NCI-H1105 (cell line): ENCODE measurements at places on chromosomes 6 and 20.

DNA sequence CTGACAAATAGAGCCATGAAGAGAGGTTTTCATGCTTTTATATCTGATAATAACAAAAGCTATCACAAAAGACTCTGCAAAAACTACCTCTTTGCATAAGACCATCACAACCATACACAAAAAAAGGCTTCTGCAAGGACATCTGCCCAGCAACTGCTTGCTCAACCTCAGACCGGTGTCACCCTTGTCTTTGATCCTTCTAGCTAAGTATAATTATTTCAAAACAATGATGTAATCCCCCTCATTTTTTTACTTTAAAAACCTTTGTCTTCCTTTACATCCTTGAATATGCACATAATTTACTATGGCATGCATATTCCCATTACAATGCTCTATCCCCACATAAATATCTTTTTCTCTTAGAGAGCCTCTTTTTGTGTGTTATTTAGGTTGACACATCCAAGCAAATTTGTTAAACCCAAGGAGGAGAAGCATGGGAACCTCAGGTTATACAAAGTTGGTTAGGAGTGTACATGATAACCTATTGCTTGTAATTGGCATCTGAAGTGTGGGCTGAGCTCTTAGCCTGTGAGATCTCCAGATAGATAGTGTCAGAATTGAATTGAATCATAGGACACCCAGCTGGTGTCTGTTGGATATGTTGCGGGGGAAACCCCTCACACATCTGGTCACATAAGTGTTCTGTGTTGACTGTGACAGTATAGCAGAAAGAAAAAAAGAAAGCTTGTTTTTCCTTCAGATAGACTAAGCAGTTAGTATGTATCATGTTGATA is 20.7 kb upstream of the CGA start:
- no peak for DNase-seq

DNA sequence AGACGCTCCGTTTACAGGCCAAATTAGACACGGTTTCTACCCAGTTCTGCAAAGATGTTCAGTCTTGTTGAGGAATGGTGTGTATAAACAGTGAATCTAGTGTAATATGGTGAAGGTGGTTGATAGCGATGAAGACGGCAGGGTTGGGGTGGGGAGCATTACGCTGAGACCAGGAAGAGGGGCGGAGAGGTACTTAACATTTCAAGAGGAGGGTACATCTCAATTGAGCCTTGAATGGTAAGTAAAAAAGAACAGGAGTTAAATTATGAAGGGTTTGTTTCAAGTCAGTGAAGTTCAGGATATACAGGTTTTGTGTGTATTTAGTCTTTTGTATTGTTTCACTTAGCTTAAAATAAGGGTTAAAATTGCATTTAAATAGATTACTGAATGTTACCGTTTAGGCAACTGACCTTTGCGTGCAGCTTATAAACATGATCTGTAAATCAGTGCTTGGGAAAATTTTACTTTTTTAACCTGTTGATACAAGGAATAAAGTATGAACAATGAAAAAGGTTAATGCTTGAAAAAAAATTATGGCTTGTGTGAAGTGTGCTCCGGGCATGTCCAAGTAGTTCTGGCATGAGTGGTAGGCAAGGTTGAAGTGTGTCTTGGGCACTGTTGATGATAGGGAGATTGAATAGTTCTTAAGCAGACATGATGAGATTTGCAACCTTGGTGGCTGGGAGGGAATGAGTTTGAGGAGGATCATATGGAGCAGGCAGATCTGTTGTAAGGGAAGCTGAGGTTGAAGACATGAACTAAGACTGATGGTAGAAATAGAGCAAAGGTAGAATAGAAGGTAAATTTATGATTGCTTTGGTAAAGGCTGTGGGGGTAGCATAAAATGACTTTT is 842 bp downstream of the POLR1C start:
- DNase-seq = no peak

DNA sequence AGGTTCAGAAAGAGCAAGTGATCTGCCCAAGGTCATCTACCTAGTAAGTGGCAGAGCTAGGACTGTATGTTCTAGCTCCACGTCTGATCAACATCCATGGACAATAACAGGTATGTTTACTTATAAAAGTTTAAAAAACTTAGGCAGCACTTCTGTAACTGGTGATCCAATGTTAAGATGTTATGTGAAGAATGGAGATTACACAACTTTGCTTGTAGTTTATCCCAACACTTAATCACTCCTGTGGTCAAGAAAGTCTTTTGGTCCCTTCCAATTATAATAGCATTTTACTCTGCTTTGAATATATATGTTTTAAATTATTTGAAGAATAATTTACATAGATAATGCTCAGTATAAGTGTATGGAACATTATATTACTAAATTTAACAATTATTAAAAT is 4.8 kb downstream of the FBXO30 start:
- DNase-seq = no peak

DNA sequence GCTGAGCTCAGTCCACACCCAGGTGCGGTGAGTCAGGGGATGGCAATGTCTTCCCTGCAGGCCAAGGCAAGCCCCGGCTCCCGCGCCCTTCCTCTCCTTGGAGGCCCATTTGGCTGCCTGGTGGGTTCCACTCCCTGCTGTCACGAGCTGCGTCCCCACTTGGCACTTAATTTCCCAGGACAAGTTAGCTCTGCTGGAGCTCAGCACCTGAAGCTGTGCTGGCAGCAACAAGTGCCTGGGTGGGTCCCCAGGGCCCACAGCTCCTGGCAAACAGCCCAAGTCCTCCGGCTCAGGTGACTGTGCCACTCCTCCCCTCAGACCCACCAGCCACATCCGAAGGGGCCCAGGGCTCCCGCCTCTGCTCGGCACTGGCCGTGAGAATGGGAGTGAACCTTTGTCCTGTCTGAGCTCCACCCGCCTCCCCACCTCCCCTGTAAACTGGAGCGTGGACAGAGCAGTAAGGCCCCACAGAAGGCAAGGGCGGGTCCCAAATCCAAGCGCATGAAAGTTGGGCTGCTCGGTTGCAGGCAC is 16.9 kb downstream of the LAMA5 start:
- DNase-seq = peak; percentile 65

DNA sequence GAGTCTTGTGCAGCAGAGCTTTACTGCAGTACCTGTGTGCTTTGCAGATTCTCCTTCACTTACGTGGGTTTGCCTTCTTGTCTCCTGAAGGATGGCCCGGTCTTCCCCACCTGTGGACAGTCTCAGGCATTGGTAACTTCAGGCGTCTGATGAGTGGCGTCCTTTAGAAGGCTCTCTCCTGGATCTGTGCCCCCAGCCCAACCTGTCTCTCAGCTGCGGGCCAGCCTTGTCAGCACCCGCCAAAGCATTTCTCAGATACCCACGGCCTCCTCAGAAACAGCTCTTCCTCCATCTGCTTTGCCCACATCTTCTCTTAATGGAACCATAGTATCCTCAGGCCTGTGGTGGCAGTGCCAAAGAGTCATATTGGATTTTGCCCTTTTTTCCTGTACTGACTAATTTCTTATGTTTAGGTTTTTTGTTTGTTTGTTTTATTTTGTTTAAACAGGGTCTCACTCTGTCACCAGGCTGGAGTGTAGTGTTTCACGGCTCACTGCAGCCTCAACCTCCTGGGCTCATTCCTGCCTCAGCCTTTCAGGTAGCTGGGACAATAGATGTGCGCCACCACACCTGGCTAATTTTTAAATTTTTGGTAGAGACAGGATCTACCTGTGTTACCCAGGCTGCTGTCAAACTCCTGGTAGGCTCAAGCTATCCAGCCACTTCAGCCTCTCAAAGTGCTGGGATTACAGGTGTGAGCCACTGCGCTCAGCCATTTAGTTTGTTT is 96.6 kb downstream of the ARID1B start:
- no peak for DNase-seq

DNA sequence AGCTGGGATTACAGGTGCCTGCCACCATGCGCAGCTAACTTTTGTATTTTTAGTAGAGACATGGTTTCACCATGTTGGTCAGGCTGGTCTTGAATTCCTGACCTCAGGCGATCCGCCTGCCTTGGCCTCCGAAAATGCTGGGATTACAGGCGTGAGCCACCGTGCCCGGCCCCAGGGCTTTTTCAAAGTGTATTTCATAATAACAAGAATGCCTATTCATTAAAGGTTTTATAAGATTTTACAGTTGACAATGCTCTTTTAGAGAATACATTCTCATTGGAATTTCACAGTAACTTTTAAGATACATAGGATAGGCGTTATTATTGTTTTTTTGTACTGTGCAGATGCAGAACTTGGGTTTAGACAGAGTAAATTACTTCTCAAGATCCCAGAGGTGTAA is 52.6 kb upstream of the PTPRK start:
- DNase-seq = no peak

- no peak for DNase-seq
Observed at GRCh38 chr20:8401556-8401955, 269.5 kb downstream of the PLCB1 start.

DNA sequence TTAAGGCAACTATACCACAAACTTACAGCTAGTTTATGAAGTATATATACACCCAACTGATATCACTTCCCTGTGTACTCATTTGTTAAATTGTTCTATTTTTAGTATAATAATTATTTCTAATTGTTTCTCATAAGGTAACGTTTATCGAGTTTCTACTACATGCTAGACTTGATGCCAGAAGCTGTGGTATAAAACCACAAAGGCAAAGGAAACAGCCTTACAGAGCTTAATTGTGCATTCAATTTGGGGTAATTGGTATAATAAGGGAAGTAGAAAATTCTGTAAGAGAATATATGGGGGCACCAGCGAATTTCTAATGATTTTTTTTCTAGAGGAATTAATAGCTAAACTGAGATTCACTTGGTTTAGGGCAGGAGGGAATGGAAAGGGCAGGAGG is 183.9 kb downstream of the GRM1 start:
- DNase-seq = no peak

DNA sequence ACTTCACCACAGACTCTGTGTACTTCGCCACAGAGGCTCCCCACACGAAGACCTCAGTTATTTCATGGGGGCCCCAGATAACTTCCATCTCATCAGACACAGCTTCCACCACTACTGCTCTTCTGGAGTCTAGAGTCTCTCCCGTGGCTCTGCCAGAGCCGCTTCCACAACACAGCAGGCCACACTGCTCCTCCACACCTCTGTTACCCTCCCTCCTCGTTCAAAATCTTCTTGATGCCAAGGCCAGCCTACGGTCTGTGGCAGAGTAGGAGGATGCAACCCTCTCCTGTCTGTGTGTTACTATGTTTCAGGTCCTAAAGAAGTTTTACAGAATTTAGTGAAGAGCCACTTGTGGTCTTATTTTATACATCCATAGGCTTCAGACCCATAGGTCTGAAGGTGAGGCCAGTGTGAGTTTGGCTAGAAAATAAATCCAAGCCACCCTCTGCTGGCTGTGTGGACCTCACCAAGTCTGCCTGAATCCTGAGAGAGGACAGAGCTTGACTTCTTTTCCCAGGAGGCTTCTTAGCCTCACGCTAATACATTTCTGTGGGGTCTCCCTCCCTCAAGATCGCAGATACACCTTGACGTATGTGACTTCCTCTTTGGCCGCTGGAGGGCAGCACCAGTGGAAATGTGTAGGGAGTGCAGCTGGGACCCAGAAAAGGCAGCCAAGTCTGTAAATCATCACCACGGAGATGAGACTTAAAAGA is 197.7 kb downstream of the FAXC start:
- no peak for DNase-seq

DNA sequence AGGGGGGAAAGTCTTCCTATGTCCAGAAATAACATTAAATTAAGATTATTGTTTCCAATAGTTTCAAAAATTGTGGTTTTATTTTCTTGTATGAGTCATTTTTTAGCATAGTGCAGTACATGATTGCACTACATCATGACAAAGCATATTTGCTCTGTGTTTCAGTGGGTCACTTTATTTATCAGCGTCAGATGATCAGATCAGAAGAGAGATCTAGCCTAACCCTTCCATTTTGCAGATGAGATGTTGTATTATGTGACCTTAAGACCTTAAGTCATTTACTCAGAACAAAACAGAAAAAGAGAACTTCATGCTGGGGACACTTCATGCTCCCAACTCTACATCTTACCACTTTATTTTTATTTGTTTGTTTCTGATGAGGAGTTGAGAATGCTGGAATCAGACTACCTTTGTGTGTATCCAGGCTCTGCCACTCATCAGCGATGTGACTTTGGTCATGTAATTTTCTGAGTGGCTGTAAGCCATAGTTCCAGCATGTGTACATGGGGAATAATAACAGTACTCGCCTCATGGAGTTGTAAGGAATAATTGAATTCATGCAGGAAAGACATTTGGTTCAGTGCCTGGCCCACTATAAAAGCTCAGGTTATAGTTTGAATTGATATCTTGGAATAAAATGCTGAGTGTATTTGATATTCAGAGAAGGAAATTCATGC is 13.5 kb downstream of the EYA4 start:
- no peak for DNase-seq

- no peak for DNase-seq
Observed at GRCh38 chr20:49981218-49982071, 1.3 kb upstream of the SNAI1 start.

DNA sequence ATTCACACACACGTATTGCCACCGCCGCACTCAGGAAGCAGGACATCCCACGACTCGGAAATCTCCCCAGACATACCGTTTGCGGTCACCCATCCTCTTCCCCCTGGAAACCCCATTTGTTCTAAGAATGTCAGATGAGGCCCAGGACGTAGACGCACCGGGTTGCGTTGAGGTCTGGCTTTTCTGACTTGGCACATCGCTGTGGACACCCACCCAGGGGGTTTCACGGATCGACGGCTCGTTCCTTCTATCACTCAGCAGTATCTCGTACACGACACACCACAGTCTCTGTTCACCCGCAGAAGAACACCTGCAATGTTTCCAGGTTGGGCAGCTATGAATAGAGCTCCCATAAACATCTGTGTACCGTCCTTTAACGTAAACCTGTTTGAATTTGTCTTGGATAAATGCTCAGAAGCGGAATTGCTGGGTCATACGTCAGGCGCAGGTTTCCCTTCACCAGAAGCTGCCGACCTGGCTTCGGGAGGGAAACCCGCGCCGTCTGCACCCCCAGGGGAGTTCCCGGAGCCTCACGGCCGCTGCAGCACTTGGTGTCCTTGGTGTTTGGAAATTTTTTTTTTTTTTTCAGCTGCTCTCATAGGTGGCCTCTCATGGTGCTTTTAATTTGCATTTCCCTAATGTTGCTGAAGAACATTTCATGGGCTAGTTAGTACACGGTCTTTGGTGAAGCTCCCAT is 9.3 kb upstream of the EEF1A2 start:
- no peak for DNase-seq

DNA sequence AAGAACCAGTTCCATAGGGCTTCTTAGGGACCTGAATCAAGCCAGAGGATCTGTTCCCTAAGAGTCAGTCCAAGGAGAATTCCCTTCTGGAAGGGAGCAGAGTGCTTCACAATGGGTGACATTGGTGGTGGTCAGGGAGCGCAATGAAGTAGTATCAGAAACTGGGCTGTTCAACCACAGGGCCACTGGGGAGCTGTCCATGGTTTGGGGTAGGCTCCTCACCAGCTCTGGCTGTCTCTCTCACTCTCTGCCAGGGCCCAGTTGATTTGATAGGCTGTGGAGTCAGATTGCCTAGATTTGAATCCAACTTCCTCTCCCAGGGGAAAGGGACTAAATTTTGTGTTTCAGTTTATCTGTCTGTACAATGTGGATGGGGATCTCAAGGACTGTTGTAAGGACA is 36.7 kb upstream of the CHD6 start:
- no peak for DNase-seq

DNA sequence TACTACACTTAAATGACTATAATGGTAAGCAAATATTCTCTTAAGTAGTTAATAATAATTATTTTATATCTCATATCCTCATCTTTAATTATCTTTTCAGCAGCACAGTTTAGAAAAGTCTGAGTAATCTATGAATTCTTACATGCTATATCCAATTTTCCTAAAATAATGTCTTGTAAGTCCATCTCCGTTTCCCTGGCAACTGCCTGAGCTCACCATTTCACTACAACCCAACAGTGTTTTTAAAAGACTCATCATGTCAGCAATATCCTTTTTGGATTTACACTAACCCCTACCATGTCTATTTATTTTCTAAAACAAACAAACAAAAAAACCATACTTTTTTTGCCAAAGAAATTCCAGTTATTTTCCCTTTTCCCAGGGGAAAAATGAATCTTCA is 859.6 kb downstream of the EYS start:
- no peak for DNase-seq
